ENCODE measurements at places on chromosomes 12 and 14.

DNA sequence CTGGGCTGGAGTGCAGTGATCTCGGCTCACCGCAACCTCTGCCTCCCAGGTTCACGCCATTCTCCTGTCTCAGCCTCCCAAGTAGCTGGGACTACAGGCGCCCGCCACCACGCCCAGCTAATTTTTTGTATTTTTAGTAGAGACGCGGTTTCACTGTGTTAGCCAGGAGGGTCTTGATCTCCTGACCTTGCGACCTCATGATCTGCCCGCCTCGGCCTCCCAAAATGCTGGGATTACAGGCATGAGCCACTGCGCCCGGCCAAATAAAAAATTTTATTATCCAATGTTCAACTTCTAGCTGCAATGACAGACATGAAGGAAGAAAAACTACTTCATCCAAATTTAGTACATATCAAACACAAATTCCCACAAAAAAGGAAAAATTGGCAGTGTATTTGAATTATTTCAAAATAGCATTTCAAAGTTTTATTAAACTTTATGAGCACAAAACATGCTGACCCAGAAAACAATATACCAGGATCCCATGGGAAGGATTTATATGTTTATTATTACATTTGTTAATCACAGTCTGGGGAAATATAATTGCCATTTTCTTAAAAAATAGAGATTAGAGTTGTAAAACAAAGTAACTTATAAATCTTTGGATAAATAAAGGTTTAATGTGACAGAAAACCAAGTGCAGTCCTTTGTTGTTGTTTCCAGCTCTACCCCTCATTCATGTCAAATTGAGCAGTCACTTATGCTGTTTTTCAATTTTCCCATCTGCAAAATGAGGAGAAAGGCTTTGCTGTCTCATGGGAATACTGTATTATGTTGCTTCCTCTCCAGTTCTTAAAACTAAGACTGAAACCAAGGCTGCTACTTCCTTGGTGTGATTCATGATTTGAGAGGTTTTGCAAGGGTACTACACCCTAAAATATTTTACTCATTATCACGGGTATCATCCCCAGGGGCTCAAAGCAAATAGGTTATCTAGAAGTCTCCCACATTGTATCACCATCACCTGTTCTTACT is 155.2 kb upstream of the AVPR1A start:
- no peak for DNase-seq

DNA sequence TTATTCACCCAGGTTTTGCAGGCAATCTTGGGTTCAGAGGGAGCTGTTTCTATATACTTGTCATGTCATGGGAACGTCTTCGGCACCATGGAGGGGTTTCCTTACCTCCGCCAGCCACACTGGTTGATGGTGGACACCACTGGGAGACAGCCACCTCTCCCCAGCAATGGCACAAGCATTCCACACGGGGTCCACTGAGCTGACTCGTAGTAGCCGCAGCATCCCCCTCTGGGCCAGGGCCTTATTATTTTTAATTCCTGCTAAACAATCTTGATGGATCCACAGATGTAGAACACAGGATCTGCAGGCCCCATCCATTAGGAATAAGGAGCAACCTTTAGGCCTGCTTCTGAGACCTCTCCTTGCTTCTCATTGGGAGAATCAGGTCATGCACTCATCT is 132.9 kb downstream of the DICER1 start:
- no peak for DNase-seq

- DNase-seq, result no peak
Measured at GRCh38 chr12:46580445-46580844, 207.9 kb upstream of the SLC38A2 start.

DNA sequence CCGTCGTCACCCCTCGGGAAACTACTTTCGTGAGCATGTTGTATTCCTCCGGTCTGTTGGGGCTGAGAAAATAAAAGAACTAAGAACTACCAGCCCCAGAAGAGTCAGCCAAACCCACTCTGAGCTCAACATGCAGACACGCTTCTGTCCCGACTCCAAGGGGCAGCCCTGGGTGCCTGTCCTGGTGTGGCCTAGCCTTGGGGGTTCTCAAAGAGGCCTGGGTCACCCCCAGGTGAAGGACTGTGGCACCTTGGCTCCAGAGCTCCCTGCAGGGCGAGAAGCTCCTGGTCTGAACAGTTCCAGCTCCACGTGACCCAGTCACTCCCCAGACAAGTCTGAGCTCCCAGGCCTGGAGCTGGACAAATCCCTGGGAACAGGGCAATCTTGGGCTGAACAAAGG is 87.0 kb downstream of the VWF start:
- DNase-seq, result no peak

DNA sequence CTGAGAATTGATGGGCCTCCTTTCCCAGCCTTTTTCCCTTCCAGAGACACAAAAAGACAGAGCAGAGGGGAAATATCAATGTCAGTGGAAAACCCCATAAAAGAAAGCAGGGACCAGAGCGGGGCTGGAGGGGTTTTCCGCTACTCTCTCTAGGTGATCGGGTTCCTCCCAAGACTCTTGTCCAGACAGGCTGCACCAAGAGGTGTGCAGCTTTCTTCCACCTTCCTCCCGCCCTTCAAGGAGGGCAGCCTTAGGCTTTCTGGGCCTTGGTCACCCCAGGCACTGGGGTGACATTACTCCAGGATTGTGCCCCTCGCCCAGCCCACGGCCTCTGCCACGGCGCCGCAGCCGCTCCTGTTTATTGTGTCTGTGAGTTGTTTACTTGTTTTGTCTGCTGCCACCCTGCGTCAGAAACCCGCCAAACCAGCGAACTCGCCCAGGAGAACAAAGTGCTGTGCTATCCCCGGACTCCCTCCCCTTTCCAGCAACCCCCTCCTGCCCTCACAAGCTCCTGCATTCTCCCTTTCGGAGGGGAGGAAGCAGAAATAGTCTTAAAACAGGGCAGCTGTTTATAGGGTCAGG is 6.7 kb upstream of the HOXC6 start:
- no peak for DNase-seq

All from GM12864 (cell line).